Suprapubic skin (tissue), 4 donors: ENCODE measurements at places on chromosomes 13 and 19. TPM values are rescaled to one million over a fixed set of nuclear protein-coding genes. Genes with fewer than 3 reads are reported as not detected.

DNA sequence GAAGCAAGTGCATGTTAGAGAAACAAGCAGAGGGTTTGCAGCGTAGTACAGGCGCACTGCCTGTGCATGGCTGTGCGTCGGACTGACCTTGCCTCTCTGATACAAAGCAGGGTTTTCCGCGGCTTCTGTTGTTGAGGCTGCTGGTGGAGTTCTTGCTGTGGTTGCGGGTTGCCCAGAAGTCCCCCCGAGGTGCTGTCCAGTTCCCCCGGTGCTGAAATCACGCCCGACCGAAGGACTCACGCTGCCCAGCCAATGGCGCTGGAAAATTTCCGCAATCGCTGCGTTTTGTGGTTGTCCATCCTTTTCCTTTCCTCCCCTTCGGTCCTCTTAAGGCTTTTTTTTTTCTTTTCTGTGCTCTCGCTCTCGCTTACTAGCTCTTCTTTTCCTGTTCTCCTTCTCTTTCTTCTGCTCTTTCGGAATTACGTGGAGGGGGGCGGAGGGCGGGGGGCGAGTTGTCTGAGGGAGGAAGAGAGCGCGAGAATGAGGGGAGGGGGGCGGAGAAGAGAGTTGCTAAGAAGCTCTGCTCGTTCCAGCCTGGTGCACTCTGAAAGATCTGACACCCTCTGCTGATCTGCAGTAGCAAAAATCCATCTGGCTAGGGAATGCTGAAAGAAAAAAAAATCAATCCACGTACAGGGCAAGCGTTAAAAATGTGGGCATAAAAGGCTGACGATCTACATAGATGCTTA lies at the start of gene SLITRK1:
SLITRK1 (minus strand) TSS at position 558 of the 689 bp plus-strand sequence. CDS start 967 bp downstream, outside the sequence.
- no peaks in the 10 kb centered on the region for H3K36me3 ChIP-seq
- peak within 1 kb of the TSS; percentile 22 for H3K4me3 ChIP-seq
- no peak within 1 kb of the TSS for H3K27ac ChIP-seq
- peaks cover 60% of the 10 kb centered on the region for H3K27me3 ChIP-seq

GRCh38 chr19:53782698-53783097 lies 41.4 kb downstream of the NLRP12 start:
- H3K36me3 ChIP-seq: no peaks in the 10 kb centered on the region
- H3K27ac ChIP-seq: no peak overlapping the region
- no peak overlapping the region for H3K4me3 ChIP-seq
- no peaks in the 10 kb centered on the region for H3K4me1 ChIP-seq
- DNase-seq: no peak
- H3K27me3 ChIP-seq: no peaks in the 10 kb centered on the region

DNA sequence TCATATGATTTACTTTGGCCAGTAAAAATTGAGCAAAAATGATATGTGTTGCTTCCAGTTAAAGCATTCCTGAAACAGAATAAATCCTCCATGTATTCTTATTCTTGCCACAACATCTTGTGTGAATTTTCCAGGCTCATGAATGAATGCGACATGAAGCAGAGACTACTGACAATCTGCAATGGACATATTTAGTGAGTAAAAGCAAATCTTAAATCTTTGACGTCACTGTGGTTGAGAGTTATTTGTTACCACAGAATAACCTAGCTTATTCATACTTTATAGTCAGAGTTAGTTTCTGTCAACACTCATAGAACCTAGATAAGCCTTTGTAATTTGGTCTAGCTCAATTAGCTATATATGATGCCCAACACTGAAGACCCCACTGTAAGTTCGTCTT lies 1443.1 kb downstream of the PCDH9 start:
- DNase-seq: no peak
- H3K36me3 ChIP-seq: no peaks in the 10 kb centered on the region
- no peaks in the 10 kb centered on the region for H3K4me1 ChIP-seq
- H3K27ac ChIP-seq: no peak overlapping the region
- H3K4me3 ChIP-seq: no peak overlapping the region
- H3K27me3 ChIP-seq: no peaks in the 10 kb centered on the region

- no peak for DNase-seq
- no peaks in the 10 kb centered on the region for H3K4me1 ChIP-seq
- H3K4me3 ChIP-seq: no peak overlapping the region
- no peaks in the 10 kb centered on the region for H3K36me3 ChIP-seq
- H3K27ac ChIP-seq: no peak overlapping the region
These were observed 376.4 kb downstream of the GPC6 start for GRCh38 chr13:93603043-93603442.

DNA sequence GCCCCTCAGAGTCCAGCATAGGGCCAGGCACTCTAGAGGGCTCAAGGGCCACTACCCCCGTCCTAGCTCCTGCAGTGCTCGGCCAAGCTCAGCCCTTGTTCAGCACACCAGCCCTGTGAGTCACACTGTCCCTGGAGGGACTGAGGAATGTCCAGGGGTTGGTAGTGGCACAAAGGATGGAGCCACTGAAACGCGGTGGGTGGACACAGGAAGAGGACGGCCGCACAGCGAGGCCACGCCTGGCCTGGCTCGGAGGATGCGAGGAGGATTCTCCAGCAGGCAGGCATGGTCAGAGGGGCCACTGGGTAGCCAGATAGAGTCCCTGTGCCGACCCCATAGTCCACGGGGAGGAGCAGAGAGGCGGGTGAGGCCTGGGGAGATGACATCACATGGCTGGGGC lies 45.7 kb downstream of the C1QTNF9 start:
- H3K4me3 ChIP-seq: no peak overlapping the region
- no peak for DNase-seq
- no peaks in the 10 kb centered on the region for H3K4me1 ChIP-seq
- no peaks in the 10 kb centered on the region for H3K27me3 ChIP-seq

DNA sequence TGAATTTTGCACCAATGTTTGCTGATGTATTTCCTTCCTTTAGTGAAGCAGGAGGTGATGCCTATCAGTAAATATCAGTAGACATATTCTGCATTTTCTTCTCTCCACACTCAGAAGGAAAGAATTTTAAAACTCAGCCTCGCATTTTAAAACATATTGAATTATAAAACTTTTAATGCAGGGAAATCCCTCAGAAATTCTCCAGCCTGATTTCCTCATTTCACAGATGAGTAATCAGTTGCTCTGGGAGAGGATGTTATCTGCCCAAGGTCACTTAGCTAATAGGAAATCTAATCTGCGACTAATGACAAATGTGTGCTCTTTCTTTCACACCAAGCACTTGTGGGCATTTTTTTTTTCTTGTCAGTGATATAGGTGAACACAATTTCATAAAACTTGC lies 320.6 kb downstream of the ITGBL1 start:
- no peaks in the 10 kb centered on the region for H3K36me3 ChIP-seq
- H3K27ac ChIP-seq: no peak overlapping the region
- no peaks in the 10 kb centered on the region for H3K4me1 ChIP-seq
- no peaks in the 10 kb centered on the region for H3K27me3 ChIP-seq
- DNase-seq: no peak

GRCh38 chr13:27306364-27306763 lies 35.7 kb downstream of the RASL11A start:
- H3K27ac ChIP-seq: no peak overlapping the region
- H3K4me3 ChIP-seq: no peak overlapping the region
- H3K36me3 ChIP-seq: no peaks in the 10 kb centered on the region
- peaks cover 4% of the 10 kb centered on the region for H3K27me3 ChIP-seq
- H3K4me1 ChIP-seq: no peaks in the 10 kb centered on the region

DNA sequence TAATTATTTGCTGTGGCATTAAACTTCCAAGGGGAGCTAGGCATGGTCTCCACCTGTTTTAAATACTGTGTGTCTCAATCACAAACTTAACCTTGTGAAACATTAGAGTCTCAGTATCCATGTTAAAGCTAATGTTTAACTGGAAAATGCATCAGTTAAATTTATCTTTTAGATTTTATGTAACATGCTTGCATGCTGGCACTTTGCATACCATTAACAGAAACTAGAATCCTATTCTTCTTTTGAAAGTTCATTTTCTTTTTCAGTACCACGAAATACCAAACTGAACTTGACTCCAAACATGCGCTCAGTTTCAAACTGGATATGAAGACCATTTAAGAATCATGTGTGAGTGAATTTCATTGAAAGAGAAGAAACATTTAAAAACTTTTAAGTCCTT lies 328.9 kb upstream of the SLC10A2 start:
- H3K27me3 ChIP-seq: no peaks in the 10 kb centered on the region
- H3K27ac ChIP-seq: no peak overlapping the region
- H3K4me3 ChIP-seq: no peak overlapping the region
- no peaks in the 10 kb centered on the region for H3K36me3 ChIP-seq
- H3K4me1 ChIP-seq: no peaks in the 10 kb centered on the region
- no peak for DNase-seq

DNA sequence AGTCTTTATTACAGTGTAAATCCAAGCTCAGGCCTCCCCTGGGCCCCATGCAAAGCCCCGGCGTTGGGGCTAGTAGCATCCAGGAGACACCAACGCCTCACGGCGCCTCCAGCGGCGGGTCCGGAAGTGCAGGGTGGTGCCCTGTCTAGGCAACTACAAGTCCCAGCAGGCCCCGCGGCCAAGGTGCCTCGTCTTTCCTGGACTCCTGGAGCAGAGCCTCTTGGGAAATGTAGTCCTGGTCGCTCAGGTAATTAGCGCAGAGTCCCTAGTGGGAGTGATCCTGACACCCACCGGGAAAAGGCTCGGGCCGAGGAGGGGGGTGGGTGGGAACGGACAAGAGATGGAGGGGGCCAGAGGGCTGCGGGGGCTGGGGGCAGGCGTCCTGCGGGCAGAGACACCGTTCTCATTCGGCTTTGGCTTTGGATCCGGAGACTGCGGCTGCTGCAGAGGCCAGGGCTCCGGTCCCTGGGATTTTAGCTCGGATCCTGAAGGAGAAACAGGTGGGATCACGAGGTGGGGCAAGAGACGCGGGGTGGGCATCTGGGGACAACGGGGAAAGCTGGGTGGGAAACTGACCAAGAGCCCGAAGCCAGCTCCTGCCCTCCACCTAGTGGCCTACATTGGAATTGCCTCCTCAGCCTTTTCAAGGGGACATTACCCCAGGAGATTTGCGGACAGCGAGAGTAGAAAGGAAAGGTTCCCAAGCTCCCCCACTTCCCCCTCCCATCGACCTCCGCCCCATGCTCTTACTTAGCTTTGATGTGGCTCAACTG lies 11.4 kb downstream of the RTN2 start:
- H3K36me3 ChIP-seq: no peaks in the 10 kb centered on the region
- DNase-seq: peak; percentile 99
- peak overlapping the region; percentile 76 for H3K4me3 ChIP-seq
- H3K27me3 ChIP-seq: no peaks in the 10 kb centered on the region
- peaks cover 8% of the 10 kb centered on the region for H3K4me1 ChIP-seq

DNA sequence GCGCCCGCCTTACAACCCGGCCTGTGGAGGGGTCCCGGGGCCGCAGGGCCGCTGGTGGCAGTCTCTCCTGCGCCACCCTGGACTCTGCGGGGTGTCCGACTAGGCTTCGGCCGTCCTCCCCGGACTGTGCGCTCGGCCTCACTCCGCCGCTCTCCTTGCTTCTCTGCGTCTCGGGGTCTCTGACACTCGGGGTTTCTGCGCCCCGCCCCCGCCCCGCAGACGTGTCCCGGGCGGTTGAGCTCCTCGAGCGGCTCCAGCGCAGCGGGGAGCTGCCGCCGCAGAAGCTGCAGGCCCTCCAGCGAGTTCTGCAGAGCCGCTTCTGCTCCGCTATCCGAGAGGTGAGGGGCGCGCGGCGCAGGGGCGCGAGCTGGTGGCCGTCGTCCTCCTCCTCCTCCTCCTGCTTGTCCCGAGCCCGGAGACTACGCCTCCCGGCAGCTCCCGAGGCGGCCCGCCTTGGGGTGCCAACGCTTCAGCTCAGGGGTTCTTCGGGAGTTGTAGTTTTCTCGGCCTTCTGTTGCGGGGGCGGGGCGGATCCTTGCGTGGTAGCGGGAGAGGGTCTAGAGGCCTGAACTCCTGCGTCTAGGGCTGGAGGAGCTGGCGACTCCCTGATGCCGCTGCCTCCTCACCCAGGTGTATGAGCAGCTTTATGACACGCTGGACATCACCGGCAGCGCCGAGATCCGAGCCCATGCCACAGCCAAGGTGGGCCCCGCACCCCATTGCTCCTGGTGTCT lies 627 bp downstream of the LIN7B start:
- H3K27ac ChIP-seq: peak overlapping the region; percentile 81
- no peak for DNase-seq
- H3K27me3 ChIP-seq: no peaks in the 10 kb centered on the region
- H3K36me3 ChIP-seq: no peaks in the 10 kb centered on the region
- H3K4me1 ChIP-seq: peaks cover 56% of the 10 kb centered on the region
- H3K4me3 ChIP-seq: peak overlapping the region; percentile 91

- H3K36me3 ChIP-seq: peaks cover 26% of the 10 kb centered on the region
- peak overlapping the region; percentile 93 for H3K4me3 ChIP-seq
- DNase-seq: no peak
- H3K27ac ChIP-seq: no peak overlapping the region
- H3K27me3 ChIP-seq: no peaks in the 10 kb centered on the region
These were observed 1.2 kb downstream of the MAP1S start for GRCh38 chr19:17720440-17720839.

GRCh38 chr19:33040994-33041827 lies 23.5 kb downstream of the RHPN2 start:
- no peaks in the 10 kb centered on the region for H3K36me3 ChIP-seq
- DNase-seq: no peak
- H3K27me3 ChIP-seq: no peaks in the 10 kb centered on the region
- no peaks in the 10 kb centered on the region for H3K4me1 ChIP-seq
- H3K27ac ChIP-seq: no peak overlapping the region

- no peak for DNase-seq
- H3K4me1 ChIP-seq: no peaks in the 10 kb centered on the region
- H3K27me3 ChIP-seq: peaks cover 49% of the 10 kb centered on the region
- no peaks in the 10 kb centered on the region for H3K36me3 ChIP-seq
These were observed 14.4 kb upstream of the GARIN5A start for GRCh38 chr19:50490991-50491472.

DNA sequence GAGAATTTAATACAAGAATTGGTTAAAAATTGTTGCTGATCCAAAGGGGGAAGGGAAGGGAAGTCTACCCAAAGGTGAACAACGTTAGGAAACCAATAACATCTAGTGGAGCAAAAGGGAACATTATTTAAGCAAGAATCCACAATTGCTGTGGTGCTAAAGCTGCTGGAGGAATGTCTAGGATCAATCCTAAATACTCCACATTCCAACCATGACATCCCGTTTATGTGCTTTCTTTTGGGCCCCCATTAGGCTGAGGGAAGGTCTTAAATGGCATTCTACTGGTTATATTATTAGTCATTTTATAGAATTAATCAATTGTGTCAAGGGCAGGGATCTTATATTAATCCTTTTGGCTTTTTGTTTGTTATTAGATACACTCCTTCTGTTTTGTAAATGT lies 39.9 kb upstream of the VWA8 start:
- H3K27ac ChIP-seq: no peak overlapping the region
- H3K27me3 ChIP-seq: peaks cover 4% of the 10 kb centered on the region
- no peak overlapping the region for H3K4me3 ChIP-seq
- no peak for DNase-seq
- no peaks in the 10 kb centered on the region for H3K36me3 ChIP-seq

- H3K4me3 ChIP-seq: peak overlapping the region; percentile 77
- H3K4me1 ChIP-seq: peaks cover 28% of the 10 kb centered on the region
- H3K27me3 ChIP-seq: no peaks in the 10 kb centered on the region
- H3K27ac ChIP-seq: peak overlapping the region; percentile 93
- no peaks in the 10 kb centered on the region for H3K36me3 ChIP-seq
- no peak for DNase-seq
These were observed 1.2 kb downstream of the KPNA3 start for GRCh38 chr13:49791315-49791710.

GRCh38 chr19:11539495-11540365 lies 1.1 kb downstream of the CNN1 start:
- peak overlapping the region; percentile 17 for H3K4me3 ChIP-seq
- H3K4me1 ChIP-seq: peaks cover 14% of the 10 kb centered on the region
- H3K27ac ChIP-seq: peak overlapping the region; percentile 15
- no peak for DNase-seq
- H3K36me3 ChIP-seq: no peaks in the 10 kb centered on the region

GJB2 gene
- 32.8 TPM for total RNA-seq

ANGPTL4 gene
- 56.4 TPM for total RNA-seq

NTF4 gene
- total RNA-seq: 9.9 TPM

LILRA1 gene
- total RNA-seq: not detected

LGALS4 gene
- 0.39 TPM for total RNA-seq

PDX1 gene
- total RNA-seq: not detected

VSTM2B gene
- total RNA-seq: not detected

NMRK2 gene
- total RNA-seq: not detected

TEX101 gene
- total RNA-seq: not detected

TNNT1 gene
- total RNA-seq: 23.4 TPM

YIF1B gene
- total RNA-seq: 36.4 TPM
